Cardiac muscle cell (in vitro differentiated cells and primary cell): ENCODE measurements at places on chromosomes 13 and 19.

DNA sequence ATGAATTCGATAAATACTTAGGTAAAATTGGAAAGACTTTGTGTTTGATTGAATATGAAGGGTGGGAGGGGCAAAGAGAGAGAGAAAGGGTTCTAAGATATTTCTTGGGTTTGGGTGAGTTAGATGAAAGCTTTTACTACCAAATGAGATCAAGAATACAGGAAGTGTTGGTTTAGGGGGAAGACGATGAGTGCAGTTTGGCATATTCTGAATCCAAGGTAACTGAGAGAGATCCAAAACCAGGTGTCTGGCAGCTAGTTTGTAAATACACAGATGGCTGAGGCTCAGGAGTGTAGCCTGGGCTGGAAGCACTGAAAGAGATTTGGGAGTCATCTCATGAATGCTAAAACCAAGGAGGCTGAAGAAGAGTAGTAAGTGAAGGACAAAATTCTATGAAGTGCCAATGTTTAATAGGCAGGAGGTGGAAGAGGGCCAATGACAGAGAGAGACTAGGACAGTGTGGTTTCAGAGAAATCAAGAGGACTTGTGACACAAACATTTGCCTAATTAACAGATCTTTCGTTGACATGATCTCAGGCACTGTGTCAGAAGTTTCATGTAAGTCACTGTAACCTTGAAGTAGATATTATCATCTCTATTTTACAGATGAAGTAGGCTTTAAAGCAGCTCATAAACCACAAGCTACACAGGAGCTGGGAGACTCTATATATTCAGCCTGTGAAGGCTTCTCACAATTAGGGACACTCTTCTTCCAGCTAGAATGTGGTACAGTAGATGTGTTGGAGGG, 70.2 kb upstream of the ZDHHC20 start:
- DNase-seq = no peak

- no peak for DNase-seq
These were observed 1388.0 kb downstream of the EFNB2 start for GRCh38 chr13:105147461-105147860.

DNA sequence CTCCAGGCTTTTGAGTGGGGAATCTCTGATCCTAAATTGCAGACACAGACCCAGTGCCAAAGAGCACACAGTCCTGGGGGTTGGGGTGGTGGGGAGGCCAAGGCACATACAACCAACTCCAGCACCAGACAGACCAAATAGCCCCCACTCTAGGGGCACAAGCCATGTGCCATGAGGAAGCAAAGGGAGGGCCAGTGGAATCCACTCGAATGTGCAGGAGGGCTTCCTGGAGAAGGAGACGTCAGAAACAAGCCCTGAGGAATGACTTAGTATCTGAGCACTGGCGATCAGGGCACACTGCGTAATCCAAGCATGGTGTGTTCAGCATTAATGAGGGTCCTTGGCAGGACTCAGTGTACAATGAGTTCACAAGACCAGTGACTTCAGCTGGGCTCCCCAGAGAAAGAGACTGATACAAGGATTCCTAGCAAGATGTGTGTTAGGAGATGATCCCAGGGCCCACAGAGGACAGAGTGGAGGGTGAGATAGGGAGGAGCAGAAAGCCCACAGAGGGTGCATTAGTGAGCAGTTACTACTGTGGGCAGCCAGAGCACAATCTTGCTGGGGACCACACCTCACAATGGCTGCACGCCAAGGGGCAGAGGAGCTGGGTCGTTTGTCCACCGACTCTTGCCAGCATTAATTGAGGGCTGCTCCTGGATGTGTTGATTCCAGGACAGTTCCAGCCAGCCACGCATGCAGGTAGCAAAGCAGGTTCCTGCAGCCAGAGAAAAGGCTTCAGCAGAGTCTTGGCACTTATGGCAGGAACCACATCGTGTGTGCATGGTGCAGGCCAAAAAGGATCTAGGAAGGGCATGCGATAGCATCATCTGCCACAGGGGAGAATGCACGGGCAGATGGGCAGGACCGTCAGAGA, 152.6 kb upstream of the VSTM2B start:
- no peak for DNase-seq

- DNase-seq = no peak
These were observed 429.5 kb downstream of the HS6ST3 start for GRCh38 chr13:96519380-96519779.

GRCh38 chr13:112967686-112968379, 1.2 kb upstream of the MCF2L start:
- no peak for DNase-seq

DNA sequence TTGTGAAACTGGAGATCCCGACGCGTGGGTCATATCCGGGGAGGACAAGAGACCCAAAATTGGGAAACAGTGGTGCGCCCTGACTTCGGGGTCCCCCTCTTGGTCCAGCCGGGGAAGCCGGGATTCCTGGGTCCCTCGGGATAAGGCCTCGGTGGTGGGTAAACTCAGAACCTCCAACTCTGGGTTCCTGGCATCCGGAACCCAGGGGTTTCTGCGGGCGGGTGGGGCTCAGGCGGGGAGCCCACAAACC, 688 bp downstream of the ZFP36 start:
- DNase-seq = no peak

DNA sequence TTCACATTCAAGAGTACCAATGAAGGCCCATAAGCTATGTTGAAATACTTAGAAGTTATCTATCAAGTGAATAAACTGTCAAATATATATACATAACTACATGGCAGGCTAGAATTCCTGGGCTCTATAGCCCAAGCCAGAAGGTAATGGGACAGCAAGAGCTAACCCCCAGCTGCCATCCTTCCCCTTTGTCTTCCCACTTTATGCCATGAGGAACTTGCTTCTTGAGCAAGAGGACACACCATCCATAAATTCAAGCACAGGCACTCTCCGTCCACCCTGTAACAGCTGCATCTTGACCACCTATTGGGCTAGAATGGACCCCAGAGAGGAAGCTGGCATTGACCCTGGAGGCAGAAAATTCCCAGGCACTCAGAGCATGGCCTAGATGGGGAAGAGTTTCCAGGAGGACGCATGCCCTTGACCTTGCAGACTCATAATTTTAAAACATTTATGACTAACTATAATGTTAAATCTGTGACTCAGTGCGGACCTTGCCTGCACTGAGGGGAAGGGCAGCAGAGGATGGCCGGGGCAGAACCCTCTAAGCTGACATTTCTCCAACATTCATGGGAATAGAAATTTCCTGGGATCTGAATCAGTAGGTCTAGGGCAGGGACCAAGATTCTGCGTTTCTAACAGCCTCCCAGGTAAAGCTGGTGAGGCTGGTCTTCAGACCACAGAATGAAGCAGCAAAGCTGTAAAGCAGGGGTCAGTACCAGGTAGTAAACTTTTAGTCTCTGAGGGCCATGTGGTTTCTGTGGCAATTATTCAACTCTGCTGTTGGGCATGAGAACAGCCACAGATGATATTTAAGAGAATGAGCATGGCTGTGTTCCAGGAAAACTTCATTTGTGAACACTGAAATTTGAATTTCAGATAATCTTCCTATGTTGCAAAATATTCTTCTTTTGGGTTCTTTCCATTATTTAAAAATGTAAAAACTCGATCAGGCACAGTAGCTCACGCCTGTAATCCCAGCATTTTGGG, 71.4 kb upstream of the CLDN10 start:
- peak; percentile 67 for DNase-seq

- no peak for DNase-seq
These were observed 395.0 kb downstream of the EFNB2 start for GRCh38 chr13:106140476-106140875.

DNA sequence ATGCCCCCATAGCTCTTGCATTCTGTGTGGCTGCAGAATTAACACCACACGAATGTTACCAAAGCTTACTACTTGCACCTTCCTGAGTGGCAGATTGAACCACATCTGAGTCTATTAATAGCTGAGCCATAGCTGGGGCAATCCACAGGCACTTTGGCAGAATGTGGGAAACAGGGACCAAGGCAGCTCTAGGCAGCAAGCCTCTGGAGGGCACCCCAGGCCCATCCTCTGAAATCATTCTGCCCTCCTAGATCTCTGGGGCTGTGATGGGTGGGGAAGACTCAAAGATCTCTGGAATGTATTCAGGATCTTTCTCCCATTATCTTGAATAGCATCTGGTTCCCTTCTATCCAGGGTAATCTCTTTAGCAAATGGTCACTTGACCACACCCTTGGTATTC, 139.3 kb downstream of the TNFRSF19 start:
- DNase-seq = peak; percentile 25

- DNase-seq = no peak
These were observed 7.0 kb upstream of the LRP3 start for GRCh38 chr19:33187183-33187540.

DNA sequence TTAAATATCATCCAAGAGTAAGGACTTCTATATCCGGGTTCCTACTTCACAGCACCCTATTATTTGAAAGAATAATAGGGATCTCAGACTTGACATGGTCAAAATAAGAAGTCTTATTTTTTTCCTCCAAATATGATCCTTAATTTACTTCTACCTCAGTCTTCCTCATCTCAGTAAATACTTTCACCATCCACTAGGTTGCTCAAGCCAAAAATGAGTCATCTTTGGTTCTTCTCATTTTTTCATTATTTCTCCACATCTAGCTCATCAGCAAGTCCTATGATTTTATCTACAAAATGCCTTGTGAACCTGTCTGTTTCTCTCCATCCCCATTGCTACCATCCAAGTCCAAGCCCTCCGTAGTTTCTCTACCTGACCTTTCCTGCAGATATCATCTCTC, 121.9 kb upstream of the GJB6 start:
- peak; percentile 64 for DNase-seq

DNA sequence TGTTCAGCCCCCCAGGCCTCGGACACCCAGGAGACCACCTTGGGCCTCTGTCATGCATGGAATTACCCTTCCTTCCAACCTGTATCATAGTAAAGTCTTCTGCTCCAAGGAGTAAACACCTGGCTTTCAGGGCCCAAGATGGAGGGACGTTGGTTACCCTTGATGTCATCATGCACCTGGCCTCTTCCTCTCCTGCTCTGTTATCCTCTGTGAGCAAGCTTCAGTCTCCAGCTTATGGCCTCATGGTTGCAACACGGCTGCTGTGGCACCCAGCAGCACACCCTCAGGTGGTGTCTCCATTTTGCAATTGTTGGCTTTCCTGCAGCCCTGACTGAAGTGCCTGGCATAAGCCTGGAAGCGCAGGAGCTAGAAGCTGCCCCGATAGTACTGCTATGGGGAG, 4.0 kb upstream of the OVOL3 start:
- DNase-seq = no peak

DNA sequence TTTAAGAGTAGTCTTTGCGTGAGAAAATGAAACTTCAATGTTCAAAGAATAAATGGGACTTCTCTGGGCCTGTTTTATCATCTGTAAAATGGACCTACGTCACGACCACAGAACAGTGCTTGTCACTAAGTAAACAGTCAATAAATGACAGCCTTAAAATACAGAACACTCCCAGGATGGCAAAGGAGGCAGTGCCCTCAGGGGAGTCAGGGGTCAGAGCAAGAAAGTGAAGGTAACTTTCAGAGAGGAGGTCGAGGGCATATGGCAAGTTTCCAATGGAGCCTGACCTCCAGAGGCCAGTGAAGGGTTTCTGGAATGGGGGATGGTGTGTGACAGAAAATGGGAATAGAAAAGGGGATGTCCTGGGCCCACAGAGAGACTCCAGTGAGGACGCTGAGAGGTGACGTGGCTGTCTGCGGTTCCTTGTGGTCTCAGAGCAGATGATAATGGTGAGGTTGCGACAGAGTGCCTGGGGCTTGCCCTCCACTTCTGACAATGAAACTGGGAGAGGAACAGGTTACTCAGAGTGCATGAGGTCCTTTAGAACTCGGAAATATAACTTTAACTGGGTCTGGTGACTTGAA, 91.8 kb downstream of the UBL3 start:
- DNase-seq = no peak

GRCh38 chr13:64020126-64020525, 2604.5 kb upstream of the PCDH20 start:
- DNase-seq = no peak

DNA sequence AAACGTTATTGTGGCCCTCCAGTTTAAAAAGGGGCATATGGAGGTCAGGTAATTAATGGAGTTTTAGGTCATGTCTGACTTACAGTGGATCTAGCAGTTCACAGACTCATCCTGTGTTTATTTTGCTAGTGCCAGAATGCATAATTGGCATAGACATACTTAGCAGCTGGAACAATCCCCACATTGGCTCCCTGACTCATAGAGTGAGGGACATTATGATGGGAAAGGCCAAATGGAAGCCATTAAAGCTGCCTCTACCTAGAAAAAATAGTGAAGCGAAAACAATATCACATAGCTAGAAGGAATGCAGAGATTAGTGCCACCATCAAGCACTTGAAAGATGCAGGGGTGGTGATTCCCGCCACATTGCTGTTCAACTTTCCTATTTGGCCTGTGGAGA, 610.7 kb downstream of the SLITRK5 start:
- no peak for DNase-seq

DNA sequence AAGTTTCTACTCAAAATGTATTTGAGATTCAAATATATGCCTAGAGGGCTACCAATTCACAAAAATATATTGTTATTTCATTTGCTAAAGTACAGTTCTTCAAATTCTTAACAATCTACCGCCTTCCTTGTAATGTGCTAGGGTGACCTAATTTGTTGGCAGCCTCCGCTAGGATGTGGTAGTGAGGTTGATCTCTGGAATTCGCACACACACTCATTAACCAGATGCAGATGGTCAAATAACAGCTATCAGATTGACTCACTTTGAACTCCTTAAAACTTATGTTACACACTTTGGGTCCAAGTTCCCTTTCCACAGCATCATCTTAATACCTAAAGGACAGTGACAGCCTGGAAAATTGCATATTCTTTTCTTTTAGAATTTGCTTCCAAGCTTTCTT, 367.3 kb downstream of the DCT start:
- DNase-seq = peak; percentile 94

DNA sequence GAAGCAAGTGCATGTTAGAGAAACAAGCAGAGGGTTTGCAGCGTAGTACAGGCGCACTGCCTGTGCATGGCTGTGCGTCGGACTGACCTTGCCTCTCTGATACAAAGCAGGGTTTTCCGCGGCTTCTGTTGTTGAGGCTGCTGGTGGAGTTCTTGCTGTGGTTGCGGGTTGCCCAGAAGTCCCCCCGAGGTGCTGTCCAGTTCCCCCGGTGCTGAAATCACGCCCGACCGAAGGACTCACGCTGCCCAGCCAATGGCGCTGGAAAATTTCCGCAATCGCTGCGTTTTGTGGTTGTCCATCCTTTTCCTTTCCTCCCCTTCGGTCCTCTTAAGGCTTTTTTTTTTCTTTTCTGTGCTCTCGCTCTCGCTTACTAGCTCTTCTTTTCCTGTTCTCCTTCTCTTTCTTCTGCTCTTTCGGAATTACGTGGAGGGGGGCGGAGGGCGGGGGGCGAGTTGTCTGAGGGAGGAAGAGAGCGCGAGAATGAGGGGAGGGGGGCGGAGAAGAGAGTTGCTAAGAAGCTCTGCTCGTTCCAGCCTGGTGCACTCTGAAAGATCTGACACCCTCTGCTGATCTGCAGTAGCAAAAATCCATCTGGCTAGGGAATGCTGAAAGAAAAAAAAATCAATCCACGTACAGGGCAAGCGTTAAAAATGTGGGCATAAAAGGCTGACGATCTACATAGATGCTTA, at the start of gene SLITRK1:
Gene SLITRK1, minus strand, starts transcription at position 558 of the 689 bp plus-strand sequence. CDS start 967 bp downstream, outside the sequence.
- peak; percentile 91 for DNase-seq

GRCh38 chr13:98909016-98909415, 68.8 kb downstream of the DOCK9 start:
- DNase-seq = no peak
